Right renal cortex interstitium (tissue), 3 donors: ENCODE measurements at places on chromosomes 5 and 9. TPM values are rescaled to one million over a fixed set of nuclear protein-coding genes. Genes with fewer than 3 reads are reported as not detected.

TMEM215 gene
- polyA plus RNA-seq = 0.28 TPM

CARTPT gene
- polyA plus RNA-seq = not detected

SPINK13 gene
- polyA plus RNA-seq = 0.17 TPM

IL9 gene
- not detected for polyA plus RNA-seq

CACFD1 gene
- polyA plus RNA-seq = 23.3 TPM

PFN3 gene
- 0.72 TPM for polyA plus RNA-seq

DOCK8 gene
- 10.9 TPM for polyA plus RNA-seq

PCDHB12 gene
- polyA plus RNA-seq = 4.7 TPM

PRPF4 gene
- polyA plus RNA-seq = 39.2 TPM

IFNW1 gene
- polyA plus RNA-seq = not detected

SAXO1 gene
- polyA plus RNA-seq = 0.24 TPM

NIPAL4 gene
- 0.17 TPM for polyA plus RNA-seq

C7 gene
- polyA plus RNA-seq = 179 TPM

SLC6A3 gene
- 0.47 TPM for polyA plus RNA-seq

CCDC69 gene
- polyA plus RNA-seq = 4.0 TPM

PIK3R1 gene
- polyA plus RNA-seq = 90.2 TPM

STC2 gene
- 1.4 TPM for polyA plus RNA-seq

SYK gene
- polyA plus RNA-seq = 33.3 TPM

ZNF618 gene
- polyA plus RNA-seq = 41.7 TPM

MAN1B1 gene
- 43.6 TPM for polyA plus RNA-seq

SLC1A3 gene
- 2.6 TPM for polyA plus RNA-seq

LCN2 gene
- 0.79 TPM for polyA plus RNA-seq

SMIM32 gene
- 13.3 TPM for polyA plus RNA-seq

STK10 gene
- 13.3 TPM for polyA plus RNA-seq

LCN6 gene
- not detected for polyA plus RNA-seq

PCDHGA7 gene
- polyA plus RNA-seq = 2.2 TPM

TMC1 gene
- polyA plus RNA-seq = 0.55 TPM

FGF18 gene
- polyA plus RNA-seq = 0.39 TPM

FBN2 gene
- 112 TPM for polyA plus RNA-seq

IRX2 gene
- 23.1 TPM for polyA plus RNA-seq

GLRA1 gene
- polyA plus RNA-seq = not detected

FBXL7 gene
- polyA plus RNA-seq = 23.9 TPM

IL17B gene
- polyA plus RNA-seq = 0.69 TPM

LTC4S gene
- polyA plus RNA-seq = 2.0 TPM

SEMA4D gene
- polyA plus RNA-seq = 41.3 TPM

TYRP1 gene
- polyA plus RNA-seq = 1.2 TPM

FBP2 gene
- polyA plus RNA-seq = not detected

MYMK gene
- polyA plus RNA-seq = not detected

PCDHGA2 gene
- polyA plus RNA-seq = 6.8 TPM

PIGO gene
- 30.2 TPM for polyA plus RNA-seq

SHOC1 gene
- polyA plus RNA-seq = 0.75 TPM

PCDHB14 gene
- 7.2 TPM for polyA plus RNA-seq

PCDHB2 gene
- polyA plus RNA-seq = 3.8 TPM

ENTREP1 gene
- 1.6 TPM for polyA plus RNA-seq
